ENCODE measurements at places on chromosomes 1 and 21. TPM values are rescaled to one million over a fixed set of nuclear protein-coding genes. Genes with fewer than 3 reads are reported as not detected.

The ALPL gene
- 0.51 TPM for total RNA-seq

The CHTOP gene
- total RNA-seq, result 77.3 TPM

The CELA3B gene
- not detected for total RNA-seq

The NCF2 gene
- 1.5 TPM for total RNA-seq

The SPRR3 gene
- not detected for total RNA-seq

The RC3H1 gene
- 5.7 TPM for total RNA-seq

The APOBEC4 gene
- total RNA-seq, result not detected

The FNDC7 gene
- not detected for total RNA-seq

The SPOCD1 gene
- 3.8 TPM for total RNA-seq
